ENCODE measurements at places on chromosomes 4 and X. TPM values are rescaled to one million over a fixed set of nuclear protein-coding genes. Genes with fewer than 3 reads are reported as not detected.

Gene RAB33A
- 0.21 TPM for total RNA-seq

Gene NKRF
- total RNA-seq, result 17.8 TPM

Gene MAGEA9B
- total RNA-seq, result not detected

Gene UGT2A1
- not detected for total RNA-seq

Measured in A549 treated with RU486 at 1 μM for 4 hours (cell line).